ENCODE measurements at places on chromosomes 6 and 20.

DNA sequence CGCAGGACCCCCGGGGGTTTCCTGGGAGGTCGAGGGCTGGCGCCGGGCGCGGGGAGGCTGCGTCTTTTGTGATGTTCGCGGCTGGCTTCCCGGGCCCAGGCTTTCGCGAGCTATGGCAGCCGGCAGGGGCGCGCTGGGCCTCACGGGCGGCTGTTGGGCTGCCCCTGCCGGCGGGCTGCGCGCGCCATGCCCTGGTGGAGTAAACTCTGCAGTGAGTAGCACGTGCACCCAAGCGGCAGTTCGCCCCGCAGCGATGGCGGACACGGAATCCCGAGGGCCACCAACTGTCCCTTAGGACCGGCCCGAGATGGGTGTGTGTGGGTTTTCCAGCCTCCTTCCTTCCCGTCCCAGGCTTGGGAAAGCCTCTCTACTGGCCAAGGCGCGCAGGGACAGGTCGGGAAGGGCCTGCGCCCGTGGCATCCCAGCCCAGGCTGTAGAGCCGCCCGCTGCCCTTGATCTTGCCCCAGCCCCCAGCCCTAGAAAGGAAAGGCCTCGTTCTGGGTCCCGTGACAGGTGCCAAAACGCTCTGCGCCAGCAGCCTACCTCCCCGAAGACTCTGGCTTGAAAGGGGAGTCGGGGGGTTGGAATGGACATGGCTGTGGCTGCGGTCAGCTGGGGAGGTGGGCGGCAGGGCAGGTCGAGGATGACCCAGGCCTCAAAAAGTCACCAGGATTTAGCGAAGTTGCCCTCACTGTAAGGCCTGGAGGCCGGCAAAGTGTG is 49.7 kb downstream of the ZBTB2 start:
- no peak for DNase-seq

DNA sequence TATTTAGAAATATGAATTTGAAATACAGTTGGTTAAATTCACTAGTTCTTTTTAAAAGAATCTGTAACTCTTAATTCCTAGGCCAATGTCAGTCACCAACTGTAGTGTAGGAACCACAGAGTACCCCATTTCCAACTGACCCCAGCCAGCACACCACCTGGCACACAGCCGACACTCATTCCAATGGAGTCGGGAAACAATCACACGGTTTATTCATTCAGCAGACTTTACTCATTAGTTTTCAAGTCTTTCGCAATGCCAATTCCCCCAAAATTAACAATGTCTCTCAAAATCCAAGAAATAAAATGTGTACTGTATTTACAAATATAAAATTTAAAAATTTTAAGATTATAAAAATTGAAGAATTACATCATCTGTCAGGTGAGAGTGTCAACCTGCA is 13.5 kb downstream of the ARG1 start:
- DNase-seq, result no peak

GRCh38 chr6:40535819-40536380 is 51.3 kb downstream of the LRFN2 start:
- DNase-seq, result no peak

- no peak for DNase-seq
These were observed 35.0 kb downstream of the CGA start for GRCh38 chr6:87059943-87060342.

GRCh38 chr20:39716796-39717341 is 754.7 kb downstream of the DHX35 start:
- DNase-seq, result no peak

DNA sequence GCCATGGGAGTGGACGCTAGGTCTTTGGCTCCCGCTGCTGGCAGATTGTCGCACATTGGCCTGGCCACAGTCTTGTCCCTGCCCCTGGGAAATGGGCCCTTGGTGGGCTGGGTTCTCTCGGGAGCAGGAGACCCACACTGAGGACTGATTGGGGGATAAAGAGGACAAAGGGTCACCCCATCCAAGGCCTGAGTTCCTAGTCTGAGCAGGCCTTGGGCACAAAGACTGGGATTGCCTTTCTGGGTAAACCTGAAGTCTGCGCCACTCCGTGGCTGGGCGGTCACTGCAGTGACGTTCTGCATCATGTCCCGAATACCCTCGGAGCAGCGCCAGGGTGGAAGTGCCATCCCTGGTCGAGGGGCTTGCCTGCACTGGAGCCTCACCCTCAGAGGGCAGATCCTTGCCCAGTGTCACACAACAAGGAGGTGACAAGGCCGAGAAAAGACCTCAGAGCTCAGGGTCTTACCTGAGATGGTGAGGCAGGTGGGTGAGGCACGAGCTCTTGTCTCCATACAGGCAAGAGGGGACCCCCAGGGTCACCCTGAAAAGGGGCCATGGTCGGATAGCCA is 36.1 kb upstream of the ZBP1 start:
- DNase-seq, result no peak

- DNase-seq, result no peak
These were observed 122.9 kb downstream of the CLIC5 start for GRCh38 chr6:45892696-45893245.

- no peak for DNase-seq
These were observed 104.9 kb upstream of the CEP162 start for GRCh38 chr6:84332139-84333034.

GRCh38 chr20:40192081-40192480 is 497.0 kb downstream of the MAFB start:
- DNase-seq, result no peak

- DNase-seq, result no peak
These were observed 4.0 kb upstream of the CD93 start for GRCh38 chr20:23090147-23090546.

DNA sequence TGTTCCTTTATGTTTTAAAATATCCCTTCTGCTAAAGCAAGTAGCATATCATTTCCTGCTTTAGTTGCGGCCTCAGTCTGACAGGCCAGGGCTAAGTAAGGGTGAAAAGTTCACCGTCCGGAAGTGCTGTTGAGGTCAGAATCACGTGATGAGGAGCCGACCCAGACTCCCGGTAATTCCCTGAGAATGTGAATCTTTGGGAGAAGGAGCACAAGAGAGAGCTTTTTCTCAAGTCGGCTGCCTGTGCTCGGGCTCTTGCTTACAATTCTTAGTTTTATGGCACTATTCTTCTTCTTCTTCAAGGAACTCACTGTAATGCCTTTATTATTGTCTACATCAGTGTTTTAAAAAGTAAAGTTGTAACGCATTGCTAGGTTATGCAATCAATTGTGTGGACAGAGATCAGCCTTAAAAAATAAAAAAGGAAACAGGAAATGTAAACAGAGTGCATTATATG is 309.3 kb downstream of the PRL start:
- DNase-seq, result no peak

DNA sequence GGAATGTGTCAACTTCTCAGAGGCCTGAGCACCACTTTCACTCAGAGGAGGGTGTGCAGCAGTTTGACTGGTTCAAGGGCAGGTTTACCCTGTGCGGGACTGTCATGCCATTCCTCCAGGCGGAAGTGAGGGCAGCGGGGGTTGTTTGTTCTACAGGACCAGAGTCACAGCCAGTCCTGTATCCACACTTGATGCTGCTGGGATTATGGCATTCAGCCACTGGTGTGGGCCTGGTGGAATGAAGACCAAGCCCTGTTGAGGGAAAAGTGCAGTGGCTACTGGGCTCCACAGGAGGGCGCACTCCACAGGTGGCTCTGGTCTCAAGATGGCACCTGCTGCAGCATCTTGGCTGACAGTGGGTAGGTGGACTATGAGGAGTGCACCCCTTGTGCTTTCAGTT is 14.8 kb downstream of the SEMG2 start:
- DNase-seq, result no peak

GRCh38 chr20:60573003-60573680 is 614.9 kb downstream of the CDH26 start:
- no peak for DNase-seq

DNA sequence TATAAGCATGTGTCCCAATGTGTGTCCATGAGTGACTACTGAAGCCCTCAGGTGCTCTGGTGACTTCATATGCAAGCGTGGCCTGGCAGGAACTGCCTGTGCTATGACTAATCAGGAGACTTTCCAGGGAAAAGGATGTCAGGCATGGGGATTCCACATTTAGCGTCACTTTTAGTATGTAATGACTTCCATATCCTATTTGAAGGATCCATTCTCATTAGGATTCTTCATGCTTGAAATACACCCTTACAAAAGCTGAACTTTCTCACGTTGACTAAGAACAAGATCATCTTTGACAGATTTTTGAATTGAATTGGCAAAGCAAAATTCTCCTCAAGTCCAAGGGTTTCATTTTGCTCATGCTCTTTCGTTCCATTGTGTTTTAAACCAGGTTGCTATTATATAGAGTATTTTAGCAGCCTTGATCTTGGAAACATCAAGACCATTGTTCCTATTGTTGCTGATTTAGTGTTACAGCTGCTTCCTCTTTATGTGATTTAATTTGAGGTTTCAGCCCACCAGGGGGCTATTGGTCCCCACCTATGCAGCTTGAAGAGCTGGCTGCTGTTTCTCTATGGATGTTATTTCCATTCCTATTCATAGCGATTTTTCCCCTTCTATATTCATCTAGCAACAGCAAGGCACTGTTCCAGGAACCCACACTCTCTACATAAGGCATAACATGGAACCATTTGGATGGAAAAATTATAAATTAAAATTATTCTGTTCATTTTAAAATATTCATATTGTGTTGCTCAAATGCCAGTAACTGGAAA is 418.6 kb downstream of the CDKAL1 start:
- DNase-seq, result peak; percentile 95

DNA sequence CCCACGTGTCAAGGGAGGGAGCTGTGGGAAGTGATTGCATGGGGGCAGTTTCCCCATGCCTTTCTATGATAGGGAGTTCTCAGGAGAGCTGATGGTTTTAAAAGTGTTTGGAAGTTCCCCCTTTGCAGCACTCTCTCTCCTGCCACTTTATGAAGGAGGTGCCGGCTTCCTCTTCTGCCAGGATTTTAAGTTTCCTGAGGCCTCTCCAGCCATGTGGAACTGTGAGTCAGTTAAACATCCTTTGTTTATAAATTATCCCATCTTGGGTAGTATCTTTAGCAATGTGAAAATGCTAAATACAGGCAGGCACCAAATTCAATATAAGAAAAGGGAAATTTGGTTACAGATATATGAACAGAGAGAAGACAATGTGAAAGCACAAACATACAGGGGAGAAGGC is 96.4 kb upstream of the EPHA7 start:
- DNase-seq, result no peak

DNA sequence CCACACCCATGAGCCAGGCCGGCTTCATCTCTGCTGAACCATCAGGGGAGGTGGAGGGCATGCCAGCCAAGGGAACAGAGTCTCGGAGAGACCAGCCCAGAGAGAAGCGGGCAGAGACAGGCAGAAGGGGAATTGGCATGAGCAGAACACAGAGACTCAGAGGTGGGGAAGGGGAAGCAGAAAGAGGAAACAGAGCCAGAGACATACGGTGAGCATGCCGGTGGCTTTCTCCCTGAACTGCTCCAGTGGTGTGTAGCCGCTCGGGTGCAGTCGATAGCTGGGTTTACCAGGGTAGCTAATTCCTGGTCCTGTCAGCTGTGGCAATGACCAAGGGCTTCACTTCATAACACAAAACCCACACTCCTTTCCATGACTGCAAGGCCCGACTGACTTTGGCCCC is 83.6 kb upstream of the CCDC167 start:
- DNase-seq, result no peak

GRCh38 chr20:46282669-46283068 is 25.6 kb downstream of the CDH22 start:
- no peak for DNase-seq

DNA sequence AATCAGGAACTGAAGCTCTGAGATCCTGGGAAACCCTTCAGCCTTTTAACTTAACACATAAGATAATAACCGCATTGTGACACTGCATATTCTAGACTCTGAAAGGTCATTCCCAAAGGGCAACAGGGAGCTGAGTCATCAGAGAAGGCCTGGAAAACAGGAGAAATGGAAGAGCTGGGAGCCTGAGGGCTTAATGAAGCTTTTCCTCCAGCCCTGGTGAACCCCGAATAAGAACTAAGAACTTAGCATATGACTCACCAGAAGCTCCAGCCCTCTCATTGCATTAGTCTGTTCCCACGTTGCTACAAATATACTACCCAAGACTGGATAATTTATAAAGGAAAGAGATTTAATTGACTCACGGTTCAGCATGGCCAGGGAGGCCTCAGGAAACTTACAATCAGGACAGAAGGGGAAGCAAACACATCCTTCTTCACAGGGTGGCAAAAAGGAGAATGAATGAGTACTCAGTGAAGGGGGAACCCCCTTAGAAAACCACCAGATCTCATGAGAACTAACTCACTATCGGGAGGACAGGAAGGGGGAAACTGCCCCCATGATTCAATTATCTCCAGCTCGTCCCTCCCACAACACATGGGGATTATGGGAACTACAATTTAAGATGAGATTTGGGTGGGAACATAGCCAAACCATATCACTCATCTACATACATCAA is 648.5 kb downstream of the TFAP2A start:
- DNase-seq, result no peak

DNA sequence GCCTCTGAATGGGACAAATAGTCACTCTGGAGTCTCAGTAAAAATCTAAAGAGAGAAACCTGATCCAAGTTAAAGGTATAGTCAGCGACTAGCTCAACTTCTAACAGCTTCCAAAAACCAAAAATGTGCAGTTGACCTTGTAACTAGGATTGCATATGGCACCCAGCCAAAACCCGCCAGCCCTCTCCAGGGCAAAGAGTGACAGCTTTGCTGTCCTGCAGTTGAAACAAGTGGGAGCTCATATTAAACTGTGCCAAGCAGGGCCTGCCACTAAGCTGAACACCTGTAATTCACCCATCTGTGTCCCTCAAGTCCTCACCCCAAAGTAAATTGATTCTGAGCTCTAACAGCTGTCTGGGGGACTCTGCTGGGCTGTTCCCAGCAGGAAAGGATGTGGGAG is 695.3 kb downstream of the MAFB start:
- DNase-seq, result peak; percentile 93

GRCh38 chr6:144017166-144018094 is 9.4 kb upstream of the PLAGL1 start:
- no peak for DNase-seq

GRCh38 chr6:2876210-2877056 is 26.7 kb downstream of the SERPINB9 start:
- DNase-seq, result no peak

GRCh38 chr6:7846966-7847818 is 63.4 kb downstream of the TXNDC5 start:
- no peak for DNase-seq

DNA sequence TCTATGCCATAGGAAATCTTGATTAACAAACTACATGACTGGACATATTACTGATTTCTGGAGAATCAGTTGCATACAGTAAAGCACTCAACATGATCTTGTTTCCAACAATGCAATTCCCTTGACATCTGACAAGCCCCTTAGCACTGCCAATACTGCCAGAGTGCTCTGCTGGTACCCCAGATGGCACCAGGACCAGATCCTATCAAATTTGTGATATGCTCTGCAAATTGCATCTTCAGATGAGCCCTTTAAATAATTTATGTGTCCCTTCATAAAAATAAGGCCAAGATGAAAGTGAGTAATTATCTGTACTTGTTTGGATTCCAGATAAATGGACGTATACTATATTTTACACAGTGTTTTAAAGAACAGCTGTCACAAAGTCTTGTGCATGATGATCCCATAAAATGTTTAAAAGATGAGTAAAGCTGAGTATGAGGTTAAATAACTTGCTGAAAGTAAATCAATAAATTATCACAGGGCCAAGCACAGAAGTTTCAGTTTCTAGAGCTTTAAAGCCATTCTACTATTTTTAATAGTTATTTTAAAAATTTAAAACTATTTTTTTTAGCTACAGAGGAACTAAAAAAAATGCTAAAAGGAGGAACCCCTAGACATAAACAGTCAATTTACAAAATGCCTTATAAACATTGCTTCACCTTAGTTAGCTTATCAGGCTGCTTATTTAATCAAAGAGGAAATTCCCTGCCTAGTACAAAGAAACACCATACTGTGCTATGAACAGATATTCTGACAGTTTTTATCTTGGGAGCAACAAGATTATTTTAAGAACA is 42.1 kb downstream of the NUDT3 start:
- no peak for DNase-seq
